ENCODE measurements at places on chromosomes 2 and 18.

GRCh38 chr2:104344985-104345384, 508.9 kb upstream of the POU3F3 start:
- DNase-seq = no peak

DNA sequence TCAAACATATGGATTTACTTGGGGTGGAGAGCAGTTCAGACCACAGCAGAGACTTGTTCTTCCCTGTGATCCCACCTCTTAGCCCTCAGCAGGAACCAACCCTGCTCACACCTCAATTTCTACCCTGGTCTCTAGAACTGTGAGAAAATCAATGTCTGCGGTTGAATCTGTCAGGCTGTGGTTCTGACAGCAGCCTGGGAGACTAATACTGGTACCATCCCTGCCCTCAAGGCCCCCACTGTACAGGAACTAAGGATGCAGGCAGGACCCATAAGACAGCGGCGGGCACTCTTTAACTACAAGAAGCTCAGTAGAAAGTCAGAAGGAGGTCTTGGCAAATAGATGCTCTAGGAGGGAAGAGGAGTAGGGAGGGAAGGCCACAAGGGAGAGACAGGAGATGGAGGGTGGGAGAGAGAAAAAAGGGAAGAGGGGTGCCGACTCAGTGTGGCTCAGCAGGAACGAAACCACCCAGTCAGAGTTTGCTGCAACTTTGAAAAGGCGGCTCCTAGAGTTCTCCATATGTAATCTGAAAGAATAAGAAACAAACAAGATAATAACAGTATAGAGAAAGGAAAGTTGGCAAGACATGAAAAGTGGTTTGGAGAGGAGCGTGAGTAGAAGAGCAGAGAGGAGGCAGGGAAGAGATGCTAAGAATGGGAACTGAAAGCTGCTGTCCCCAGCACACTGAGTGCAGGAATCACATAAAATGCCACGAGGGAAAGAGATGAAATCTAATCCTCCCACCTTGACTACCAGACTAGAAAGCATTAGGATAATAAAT, 323.9 kb upstream of the ID2 start:
- DNase-seq = no peak

DNA sequence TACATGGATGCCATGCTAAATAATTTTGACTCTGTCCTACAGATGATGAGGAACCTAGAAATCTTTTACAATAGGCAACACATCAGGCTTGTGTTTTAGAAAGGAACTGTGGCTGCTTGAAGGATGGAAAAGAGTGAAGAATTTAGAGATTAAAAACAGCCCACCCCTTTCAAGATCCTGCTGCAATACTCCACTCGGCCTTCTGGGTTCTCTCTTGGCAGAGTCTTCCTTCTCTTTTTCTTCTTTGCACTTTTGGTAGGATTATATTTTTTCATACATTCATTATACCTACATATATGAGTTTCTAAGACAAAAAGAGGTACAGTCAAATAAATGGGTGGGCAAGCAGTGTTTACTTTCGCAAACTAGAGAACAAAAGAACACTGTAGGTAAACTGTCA, 474.3 kb downstream of the ERBB4 start:
- DNase-seq = no peak

DNA sequence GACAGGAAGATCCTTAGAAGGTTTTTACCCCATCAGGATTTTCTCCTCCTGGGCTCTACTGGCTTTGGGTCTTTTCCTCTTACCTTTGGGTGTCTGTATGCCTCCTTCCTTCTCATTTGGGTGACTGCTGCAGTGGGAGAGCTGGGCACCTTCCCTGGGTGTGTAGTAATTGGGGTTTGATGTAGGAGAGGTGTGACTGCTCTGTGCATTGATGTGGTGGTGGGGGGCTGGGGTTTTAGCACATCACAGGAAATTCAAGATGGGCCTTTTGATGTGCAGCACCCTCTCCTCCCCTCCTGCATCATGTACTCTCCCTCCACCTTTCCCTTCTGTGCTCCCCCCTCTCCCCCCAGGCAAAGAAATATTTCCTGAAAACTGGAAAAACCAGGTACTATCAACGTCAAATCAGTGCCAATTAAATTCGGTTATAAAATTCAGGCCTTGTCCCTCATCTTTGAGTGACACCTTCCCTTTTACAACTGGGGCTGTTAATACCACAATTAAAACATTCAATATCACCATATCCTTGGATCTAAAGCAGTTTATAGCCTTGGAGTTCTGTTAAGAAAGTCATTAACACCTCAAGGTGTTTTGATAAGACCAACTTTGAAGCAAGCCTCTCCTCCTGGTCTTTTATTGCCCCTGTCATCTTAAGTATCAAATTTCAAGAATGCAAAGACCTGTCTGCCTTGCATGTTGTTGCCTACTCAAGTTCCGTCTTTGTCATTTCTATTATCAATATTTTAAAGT, 23.3 kb downstream of the EDAR start:
- DNase-seq = no peak

- DNase-seq = no peak
These were observed 5.2 kb downstream of the CCL20 start for GRCh38 chr2:227818675-227819397.

DNA sequence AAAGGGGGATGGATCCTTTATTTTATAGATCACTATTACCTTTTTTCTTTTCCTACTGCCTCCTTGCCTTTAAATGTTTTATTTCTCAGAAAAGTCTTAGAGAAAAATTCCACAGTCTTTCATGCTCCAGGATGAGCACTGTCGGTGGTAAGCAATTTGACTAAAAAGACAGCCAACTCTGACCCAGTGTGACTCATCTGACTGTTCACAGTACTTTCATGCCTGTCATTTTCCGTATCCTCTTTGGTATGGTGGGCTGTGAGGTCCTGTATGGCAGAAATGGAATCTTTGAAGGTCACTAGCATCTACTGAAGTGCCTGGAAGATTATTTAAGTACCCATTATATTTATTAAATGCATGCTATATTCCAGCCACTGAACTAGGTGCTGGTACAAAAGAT, 2.1 kb upstream of the RFTN2 start:
- DNase-seq = peak; percentile 19
